ENCODE measurements at places on chromosomes 3 and 15.

- no peak for DNase-seq
Measured at GRCh38 chr3:64108784-64109317, 85.6 kb upstream of the PSMD6 start.

DNA sequence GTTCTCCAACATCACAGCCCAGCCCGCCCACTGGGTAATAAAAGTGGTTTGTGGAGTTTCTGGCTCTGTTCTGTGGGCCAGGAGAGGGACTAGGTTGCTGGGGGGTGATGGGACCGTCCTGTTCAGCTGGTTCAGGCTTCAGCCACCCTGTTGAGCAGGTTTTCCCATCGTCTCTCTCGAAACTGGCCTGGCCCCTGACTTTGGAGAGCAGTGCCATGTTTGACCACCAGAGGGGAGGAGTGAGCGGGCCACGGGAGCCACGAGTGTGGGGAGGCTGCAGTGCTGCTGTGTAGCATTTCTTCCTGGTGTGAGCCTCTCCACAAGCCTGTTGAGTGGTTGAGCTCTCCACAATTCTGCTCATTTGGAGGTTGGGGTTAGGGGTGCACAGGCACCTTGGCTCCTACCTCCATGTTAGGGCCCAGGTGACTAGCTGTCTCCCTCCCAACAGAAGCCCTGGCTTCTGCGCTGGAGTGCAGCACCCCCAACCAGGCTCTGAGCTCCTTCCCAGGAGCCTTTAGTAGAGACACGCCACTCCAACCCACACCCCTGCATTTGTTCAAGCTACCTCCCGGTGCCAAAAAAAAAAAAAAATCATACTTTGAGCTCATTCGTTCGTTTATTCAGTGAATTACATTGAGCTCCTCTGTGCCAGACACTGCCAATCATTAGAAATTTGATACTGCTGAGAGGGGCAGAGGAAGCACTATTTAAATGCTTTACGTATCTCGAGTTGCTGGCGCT lies 13.9 kb downstream of the SPINT1 start:
- DNase-seq: peak; percentile 79

GRCh38 chr3:184441202-184441900 lies 61.5 kb downstream of the CHRD start:
- no peak for DNase-seq

- DNase-seq: no peak
Measured at GRCh38 chr3:134876836-134877235, 81.8 kb downstream of the EPHB1 start.

DNA sequence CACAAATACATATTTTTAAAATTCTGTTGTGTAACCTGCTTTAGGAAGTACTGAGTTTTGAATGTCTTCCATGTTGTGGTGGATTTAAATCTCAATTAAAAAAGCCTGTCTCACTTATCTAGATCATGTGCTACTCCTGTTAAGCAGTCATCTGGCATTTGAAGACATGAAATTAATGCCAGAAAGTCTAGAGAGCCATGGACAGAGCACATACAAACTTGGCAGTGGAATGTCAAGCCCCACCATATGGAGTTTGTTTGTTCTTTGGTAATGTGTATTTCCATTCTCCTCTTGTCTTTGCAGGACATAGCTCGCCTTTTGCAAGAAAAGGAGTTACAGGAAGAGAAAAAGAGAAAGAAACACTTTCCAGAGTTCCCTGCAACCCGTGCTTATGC lies 39.3 kb upstream of the UTS2B start:
- DNase-seq: no peak

GRCh38 chr15:90407871-90408317 lies 19.9 kb downstream of the IQGAP1 start:
- no peak for DNase-seq

DNA sequence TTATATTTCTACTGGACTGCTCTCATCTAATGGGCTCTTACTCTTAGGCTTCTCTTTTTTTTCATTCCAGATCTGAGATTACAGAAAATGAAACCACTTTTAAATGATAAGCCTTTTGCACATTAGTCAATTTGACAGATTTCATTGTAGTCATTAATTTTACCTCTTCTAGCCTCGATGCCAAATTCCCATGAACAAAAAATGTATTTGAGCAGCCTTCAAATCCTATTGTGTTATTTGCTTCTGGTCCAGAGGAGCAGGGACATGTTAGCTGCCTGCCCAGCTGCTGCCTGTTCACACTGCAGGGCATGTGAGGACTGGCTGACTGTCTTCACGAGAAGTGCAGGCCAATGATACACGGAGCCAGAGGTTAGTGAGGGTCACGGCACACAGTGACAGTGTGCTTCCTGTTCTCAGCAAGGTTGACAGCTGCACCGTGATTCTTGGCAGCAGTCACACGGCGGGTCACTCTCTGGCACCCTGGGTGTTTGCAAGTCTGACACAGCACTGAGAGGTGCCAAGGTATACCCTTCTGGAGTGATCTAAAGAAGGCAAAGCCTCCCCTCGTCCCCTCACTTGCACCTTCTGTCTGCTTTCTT lies 40.8 kb downstream of the KAT2B start:
- no peak for DNase-seq

- no peak for DNase-seq
Measured at GRCh38 chr3:70097084-70097483, 97.6 kb downstream of the SAMMSON start.

DNA sequence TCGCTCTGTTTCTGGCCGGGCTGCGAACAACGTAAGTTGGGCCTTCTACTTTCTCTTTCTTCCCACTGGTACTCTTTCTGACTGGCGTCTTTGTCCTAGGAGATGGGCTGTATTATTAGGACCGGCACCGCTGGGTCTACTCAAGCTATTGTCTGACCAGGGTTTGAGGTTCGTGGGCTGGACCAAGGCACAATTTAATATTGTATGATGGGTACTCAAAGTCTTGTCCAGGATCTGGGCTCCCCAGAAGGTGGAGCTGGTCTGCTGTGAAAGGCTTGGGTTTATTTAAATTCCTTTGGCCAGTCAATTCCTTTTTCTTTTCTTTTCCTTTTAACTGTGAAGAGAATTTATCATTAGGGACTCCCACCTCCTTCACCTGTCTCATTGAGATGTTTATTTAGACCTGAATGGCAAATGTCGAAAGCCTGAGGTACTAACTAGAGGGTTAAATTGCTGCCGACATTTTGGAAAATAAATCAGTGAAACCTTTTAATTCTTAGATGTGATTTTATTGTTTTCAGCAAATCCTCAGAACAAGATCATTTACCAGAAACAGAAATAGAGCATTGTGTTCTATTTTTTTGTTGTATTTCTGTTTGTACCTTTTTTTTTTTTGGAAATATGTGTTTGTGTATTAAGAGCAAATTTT lies 410 bp downstream of the LRRC49 start:
- no peak for DNase-seq

DNA sequence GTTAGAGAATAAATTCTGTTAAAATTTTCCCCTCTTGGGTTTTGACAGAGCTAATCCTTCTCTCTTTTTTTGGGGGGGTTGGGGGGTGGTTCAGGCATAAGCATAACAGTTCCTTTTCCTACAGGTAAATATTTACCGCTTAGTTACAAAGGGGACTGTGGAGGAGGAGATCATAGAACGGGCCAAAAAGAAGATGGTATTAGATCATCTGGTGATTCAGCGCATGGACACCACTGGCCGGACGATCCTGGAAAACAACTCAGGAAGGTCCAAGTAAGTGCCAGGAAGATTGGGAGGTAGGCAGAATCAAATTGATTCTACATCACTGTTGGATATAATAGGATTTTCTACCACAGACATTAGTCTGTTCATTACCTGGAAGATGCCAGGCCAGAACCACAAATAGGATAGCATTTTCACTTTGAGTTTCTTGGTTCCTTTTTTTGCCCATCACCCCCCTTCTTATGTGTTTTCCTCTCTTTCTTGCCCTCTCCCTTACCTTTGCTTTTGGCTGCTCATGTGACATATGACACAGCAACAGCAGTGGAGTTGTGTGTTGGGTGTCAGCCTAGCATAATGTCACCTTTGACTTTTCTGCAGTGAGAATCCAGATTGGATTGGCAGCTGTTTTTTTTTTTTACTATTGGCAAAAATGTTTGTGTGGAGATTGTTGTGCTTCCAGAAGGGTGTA lies 79.0 kb downstream of the CHD2 start:
- DNase-seq: no peak

GRCh38 chr3:43810797-43811196 lies 120.1 kb downstream of the ABHD5 start:
- no peak for DNase-seq

GRCh38 chr3:63167113-63167512 lies 111.0 kb upstream of the SYNPR start:
- DNase-seq: no peak

- no peak for DNase-seq
Measured at GRCh38 chr3:178147001-178147400, 389.2 kb upstream of the KCNMB2 start.

DNA sequence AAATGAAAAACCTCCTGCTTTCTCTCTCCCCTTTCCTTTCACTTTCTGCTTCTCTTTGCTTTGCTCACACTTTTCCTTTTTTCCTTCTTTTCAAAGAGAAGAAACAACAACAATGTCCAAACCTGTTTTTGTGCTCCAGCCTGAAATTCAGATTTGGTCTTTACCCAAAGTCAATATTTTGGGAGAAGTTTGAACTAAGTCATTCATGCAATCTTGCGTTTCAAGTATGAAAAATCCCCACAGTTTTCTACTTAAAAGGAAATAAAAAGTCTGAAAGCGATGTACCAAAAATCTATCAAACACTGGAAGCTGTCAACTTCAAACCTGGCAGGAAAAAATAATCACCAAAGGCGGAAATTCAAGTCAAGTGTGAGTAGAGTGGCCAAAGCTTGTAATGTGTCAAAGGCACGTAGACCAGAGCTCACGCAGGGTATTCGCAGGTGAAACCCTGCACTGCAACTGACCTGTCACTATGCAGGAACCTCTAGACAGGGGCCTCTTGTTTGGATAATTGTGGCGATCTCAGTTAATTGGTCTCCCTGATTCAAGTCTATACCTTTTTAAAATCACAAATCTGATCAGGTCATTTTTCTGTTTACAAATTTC lies 118.8 kb upstream of the GALNT15 start:
- DNase-seq: no peak

GRCh38 chr15:50077176-50077575 lies 41.9 kb downstream of the ATP8B4 start:
- no peak for DNase-seq

DNA sequence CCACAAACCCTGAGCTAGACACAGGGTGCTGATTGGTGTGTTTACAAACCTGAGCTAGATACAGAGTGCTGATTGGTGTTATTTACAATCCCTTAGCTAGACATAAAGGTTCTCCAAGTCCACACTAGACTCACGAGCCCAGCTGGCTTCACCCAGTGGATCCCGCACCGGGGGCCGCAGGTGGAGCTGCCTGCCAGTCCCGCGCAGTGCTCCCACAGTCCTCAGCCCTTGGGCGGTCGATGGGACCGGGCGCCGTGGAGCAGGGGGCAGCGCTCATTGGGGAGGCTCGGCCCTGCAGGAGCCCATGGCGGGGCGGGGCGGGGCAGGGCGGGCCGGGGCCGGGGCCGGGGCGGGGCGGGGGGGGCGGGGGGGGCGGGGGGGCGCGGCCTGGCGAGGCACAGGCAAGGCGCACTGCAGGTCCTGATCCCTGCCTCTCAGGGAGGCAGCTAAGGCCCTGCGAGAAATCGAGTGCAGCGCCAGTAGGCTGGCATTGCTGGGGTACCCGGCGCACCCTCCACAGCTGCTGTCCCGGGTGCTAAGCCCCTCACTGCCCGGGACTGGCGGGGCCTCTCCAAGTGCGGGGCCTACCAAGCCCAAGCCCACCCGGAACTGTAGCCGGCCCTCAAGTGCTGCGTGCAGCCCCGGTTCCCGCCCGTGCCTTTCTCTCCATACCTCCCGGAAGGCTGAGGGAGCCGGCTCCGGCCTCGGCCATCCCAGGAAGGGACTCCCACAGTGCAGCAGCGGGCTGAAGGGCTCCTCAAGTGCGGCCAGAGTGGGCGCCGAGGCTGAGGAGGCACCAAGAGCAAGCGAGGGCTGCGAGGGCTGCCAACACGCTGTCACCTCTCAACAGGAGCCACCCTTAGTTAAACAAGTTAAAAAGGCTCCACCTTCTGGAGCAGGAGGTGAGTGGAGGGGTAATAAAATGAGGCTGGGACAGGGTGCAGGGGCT lies 9.8 kb upstream of the TMEM40 start:
- no peak for DNase-seq

DNA sequence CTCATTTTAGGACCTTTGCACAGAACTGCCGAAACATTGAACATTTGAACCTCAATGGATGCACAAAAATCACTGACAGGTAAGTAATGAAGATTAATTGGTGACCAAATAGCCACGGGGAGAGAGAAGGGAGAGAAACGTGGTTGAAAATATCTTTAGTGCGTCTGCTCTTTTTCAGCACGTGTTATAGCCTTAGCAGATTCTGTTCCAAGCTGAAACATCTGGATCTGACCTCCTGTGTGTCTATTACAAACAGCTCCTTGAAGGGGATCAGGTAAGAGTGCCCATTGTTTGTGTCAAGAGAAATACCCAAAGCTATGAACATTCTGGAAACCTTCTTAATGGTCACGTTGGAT lies 67.1 kb downstream of the UBP1 start:
- DNase-seq: no peak

DNA sequence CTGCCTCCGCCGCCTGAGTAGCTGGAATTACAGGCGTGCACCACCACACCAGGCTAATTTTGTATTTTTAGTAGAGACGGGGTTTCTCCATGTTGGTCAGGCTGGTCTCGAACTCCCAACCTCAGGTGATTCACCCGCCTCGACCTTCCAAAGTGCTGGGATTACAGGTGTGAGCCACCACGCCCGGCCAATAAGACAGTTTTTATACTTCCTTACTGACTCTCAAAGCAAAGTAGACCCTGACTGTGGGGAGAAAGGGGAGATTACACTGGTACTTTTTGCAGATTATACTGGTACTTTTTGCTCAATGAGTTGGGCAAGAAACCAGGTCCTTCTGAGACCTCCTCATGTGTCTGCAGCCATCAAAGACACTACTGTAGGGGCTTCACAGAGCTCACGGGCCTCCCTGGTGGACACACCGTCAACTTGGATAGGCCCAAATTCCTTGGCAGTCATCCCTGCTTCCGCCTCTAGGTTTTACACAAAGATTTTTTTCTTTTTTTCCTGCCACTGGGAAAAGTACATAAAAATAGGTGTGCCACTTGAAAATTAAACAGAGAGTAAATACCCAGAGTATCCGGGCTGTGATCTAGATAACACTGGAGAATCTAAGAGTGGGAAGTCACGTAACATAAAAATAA lies 143.3 kb upstream of the WNT5A start:
- no peak for DNase-seq

GRCh38 chr3:134477002-134477401 lies 8.8 kb downstream of the ANAPC13 start:
- no peak for DNase-seq
